Activated T-helper 1 cell treated with anti-CD3 and anti-CD28 coated beads, Interleukin-2, amount 50 U/mL, for 16 hours (primary cell): ENCODE measurements at places on chromosomes 2 and 18.

- no peak for DNase-seq
Measured at GRCh38 chr2:25617948-25618646, 55.3 kb downstream of the DTNB start.

GRCh38 chr18:29892960-29893558 is 1149.5 kb downstream of the DSC3 start:
- DNase-seq: no peak

DNA sequence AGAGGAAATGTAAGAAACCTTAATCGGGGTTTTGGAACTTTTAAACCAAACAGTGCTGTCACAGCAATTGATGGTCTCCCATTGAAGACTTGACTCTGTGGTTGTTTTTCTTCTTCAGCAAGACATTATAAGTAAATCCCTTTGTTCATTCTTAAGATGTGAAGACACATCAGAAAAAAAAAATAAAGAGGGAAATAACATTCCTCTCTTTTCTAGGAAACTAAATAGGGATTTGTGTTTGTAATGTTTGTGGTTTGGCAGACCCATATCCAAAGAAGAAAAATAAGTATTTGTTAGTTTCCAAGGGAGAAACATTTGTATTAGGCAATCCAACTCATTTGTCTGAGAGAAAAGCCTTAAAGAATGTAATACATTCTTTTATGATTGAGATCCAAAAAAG is 359.9 kb downstream of the DSC3 start:
- DNase-seq: no peak

DNA sequence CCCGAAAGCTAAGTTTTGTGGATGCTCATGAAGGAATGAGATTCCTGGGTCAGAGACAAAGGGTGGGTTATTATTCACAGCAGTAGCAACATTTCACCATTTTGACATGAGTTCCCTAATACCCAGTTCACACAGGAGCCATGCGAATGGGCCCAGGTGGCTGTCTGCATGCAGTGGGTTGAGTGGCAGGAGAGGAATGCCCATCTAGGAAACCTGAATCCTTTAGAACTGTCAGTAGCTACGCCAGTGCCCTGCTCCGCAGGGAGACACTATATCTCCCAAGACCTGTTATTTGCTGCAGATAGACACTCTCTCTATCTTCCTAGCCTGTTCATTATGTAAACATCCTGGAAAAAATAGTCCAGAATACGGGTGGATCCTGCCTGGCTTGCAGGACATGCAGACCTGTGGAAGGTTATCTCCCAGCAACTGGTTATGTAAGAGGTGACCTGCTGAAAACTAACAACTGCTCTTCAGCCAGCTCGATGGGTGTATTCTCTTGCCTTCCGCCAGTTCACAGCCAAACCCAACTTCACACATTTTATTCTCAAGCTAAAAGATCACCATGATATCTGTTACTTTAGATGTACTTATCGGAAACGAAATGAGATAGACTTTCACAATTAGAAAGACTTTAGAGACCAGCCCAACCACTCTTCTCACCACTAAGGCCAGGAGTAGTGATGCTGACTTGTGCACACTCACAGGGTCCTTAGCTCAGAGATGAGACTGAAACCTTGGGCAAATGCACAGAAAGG is 59.1 kb downstream of the MBP start:
- DNase-seq: no peak

DNA sequence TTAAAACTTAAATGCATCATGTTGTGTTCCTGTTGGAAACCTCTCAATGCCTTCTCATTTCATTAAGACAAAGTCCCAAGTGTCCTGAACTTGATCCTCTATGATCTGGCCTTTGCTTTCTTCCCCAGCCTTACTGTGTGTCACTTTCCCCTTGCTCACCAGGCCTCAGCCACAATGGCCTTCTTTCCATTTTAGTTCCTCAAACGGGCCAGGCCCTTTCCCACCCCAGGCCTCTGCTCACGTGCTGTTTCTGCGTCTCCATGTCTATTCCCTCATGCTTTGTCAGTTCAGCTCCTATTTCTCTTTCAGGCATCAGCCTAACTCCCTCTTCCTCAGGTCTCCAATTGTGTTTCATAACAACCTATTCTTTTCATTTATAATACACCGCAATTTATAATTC is 19.5 kb downstream of the CXCR4 start:
- no peak for DNase-seq

DNA sequence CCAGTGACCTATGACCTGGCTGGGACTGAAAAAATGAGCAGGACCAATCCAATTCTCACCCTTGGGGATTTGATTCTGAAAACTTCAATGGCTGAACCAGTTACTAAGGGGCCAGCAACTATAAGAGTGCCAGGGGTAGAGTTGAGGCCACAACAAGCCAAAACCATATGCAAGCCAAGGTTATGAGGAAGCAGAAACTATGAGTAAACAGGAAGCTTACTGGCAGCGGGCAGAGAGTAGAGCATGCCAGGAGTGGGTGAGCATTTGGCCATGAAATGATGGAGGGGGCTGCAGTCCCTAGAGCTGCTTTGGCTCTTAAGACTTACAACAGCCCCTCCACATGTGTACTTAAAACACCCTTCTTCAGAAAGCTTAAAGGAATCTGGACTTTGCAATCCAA is 82.4 kb downstream of the RBMS1 start:
- no peak for DNase-seq

DNA sequence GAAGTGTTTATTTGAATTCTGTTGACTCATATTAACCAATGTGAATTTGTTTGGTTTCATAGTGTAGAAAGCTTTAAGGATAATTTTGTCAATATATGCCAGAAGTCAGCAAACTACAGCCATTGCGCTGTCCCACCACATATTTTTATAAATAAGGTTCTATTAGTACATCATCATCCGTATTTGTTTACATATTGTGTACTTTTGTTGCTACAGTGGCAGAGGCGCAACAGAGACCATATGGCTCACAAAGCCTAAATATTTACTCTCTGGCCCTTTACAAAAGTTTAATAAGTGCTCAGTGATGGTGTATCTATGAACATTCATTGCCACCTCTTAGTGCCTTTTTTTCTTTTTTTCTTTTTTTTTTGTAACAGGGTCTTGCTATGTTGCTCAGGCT is 6.4 kb downstream of the ERLEC1 start:
- DNase-seq: no peak

DNA sequence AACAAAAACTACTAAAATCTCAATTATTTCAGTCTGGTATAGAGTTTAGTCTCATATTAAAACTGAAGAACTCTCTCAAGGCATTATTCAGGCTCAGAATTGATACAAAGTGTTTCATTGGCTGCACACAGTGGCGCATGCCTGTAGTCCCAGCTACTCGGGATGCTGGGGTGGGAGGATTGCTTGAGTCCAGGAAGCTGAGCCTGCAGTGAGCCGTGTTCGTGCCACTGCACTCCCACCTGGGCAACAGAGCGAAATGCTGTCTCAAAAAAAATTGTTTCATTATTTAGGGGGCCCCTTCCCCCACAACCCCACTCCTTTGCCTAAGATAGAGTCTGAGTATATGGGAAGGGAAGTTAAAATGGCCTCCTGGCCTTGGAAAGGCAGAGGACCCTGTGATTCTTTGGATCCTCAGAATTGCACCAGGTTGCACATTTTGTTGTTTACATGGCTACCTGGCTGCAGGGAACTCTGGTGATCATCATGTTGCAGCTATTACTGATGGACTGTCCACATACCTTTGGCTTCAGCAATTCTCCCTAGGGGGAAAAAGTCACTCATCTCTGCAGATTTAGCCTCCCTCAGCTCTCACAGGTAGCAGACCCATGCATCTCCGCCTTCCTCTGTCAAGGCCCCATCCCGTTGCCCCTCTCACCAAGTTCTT is 19.2 kb upstream of the CYRIA start:
- DNase-seq: no peak

GRCh38 chr18:25817546-25818237 is 272.7 kb downstream of the SS18 start:
- DNase-seq: no peak

- DNase-seq: no peak
Measured at GRCh38 chr2:9824956-9825720, 18.1 kb upstream of the TAF1B start.

DNA sequence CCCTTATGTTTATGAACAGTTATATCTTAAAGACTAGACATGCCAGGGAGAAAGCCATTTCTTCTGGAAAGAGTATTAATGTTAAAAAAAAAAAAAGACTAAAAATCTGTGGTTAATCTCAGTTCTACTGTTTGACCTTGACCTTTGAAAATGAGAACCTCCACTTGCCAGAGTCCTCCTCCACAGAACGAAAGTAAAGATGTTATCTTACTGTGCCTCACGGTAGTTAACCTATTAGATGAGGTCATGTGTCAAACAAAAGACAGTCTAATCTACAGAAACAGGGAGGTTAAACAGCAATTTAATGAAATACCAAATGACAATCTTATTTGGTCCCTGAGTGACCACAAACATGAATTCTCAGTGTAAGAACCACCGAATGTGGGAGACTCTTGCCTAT is 51.2 kb downstream of the SLC14A2 start:
- no peak for DNase-seq

DNA sequence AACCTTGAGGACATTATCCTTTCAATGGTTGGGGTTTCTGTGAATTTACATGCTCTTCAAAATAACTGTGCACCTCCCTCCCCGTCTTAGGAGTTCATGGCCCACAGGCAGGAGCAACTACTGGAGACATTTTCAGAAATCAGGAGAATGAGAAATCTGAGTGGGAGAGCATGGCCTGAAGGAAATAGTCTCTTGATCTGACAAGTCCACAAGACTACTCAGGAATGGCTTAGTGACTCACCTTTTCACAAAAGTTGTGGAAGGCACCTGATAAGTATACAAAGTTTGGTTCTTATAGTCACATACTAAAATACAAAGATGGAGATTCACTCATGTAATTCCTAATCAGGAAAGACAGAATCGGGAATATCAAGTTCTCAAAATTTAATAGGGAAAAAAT is 83.6 kb upstream of the NCKAP5 start:
- DNase-seq: no peak

DNA sequence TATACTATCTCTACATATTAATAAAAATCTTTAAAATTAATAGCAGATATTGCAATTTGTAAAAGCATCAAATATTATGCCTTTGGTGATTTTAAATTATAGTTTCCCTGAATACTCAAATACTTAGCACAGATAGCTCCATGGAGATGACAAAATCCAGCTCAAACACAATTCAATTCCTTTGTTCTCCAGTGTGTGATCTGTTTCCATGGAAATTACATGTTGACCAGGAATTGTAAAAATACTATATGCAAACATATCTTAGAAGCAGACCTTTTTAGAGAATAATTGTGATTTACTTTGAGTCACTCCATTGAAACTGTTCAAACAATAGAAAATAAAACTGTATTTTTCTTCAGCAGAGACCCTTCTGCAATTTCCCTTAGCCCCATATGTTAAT is 68.3 kb downstream of the FAM161A start:
- DNase-seq: no peak

GRCh38 chr2:92073815-92074548 is 2797.2 kb upstream of the TEKT4 start:
- no peak for DNase-seq

DNA sequence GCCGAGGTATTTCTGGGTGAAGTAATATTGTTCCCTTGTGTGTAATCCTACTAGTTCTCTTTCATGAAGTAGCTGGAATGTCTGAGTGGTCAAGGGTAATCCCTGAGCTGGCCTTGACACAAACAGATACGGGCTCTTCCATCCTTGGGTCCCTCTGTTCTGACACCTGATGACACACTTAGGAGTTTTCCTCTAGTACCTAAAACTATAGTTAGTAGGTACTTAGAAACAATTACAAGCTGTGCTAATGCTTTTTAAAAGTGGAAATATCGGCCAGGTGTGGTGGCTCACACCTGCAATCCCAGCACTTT is 59.2 kb upstream of the IL1R1 start:
- DNase-seq: no peak

GRCh38 chr2:223019987-223020717 is 31.8 kb upstream of the KCNE4 start:
- no peak for DNase-seq

DNA sequence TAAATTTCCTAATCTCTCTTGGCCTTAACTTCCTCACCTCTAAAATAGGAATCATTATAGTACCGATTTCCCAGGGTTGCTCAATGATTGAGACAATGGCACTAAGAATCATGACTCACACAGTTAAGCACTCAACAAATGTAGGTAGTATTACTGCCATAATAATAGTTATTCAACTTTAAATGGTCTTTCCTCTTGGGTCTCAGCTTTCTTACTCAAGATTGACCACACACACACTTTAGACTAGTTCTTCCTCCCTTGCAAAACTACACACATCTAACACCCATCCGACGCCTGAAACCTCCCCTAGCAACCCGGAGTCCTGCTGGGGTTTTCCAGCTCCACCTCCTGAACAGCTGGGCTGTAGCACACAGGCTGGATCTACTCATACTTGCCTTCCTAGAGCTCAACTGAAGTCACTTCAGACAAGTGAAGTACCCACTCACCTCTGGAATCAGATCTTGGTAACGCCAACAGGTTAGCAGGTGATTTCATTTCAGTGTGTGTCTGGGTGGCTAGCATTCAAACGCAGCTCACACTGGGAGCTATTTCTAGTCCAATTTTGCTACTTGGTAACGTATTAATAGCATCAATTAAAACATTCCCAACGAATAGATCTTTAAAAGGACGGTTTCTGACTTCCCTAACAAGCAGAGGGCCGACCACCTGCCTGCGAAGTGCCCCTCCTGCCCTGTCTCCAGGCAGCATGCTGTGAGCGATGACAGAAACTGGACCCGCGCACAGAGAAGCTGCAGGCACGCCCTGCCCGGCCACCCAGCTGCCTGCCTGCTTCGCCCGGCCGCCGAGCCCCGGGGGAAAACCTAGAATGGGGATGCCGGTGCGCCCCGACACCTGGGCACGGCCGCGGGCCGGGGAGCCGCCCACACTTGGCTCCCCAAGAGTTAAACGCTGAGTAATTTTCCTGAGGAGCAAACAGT is 1.1 kb downstream of the UXS1 start:
- DNase-seq: peak; percentile 24

DNA sequence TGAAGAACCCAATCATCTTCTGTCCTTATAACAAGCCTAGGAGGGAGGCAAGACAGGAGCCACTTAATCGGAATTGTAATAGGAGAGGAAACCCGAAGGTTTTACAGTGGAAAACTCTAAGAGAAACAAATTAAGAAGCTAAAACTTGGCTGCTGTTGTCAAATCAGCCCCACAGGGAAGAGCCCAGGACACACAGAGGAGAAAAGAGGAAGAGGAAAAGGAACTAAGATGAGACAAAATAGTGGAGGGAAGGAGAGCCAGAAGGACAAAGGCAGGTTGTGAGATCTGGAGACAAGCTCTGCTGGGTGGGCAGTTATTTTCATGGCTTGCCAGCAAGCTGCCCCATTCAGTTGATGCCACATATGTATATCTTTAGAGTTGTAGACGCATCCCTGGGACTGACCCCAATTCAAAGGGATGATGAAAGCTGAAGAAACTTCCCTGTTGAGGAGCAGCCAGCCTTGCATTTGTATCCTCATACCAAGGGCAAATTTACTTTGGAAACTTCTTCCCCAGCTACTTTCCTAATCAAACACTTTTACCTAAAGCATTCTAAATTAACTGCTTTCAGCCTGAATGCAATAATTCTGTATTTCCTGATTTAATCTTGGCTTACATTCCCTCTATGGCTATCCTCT is 499.8 kb upstream of the MEIS1 start:
- no peak for DNase-seq

- DNase-seq: no peak
Measured at GRCh38 chr2:8430628-8431027, 251.2 kb upstream of the ID2 start.

- DNase-seq: no peak
Measured at GRCh38 chr2:74368499-74368898, 11.6 kb downstream of the DCTN1 start.

GRCh38 chr2:228180181-228181097 is 1.0 kb downstream of the SPHKAP start:
- DNase-seq: no peak
